ENCODE measurements at places on chromosomes 5 and 9. TPM values are rescaled to one million over a fixed set of nuclear protein-coding genes. Genes with fewer than 3 reads are reported as not detected.

DNA sequence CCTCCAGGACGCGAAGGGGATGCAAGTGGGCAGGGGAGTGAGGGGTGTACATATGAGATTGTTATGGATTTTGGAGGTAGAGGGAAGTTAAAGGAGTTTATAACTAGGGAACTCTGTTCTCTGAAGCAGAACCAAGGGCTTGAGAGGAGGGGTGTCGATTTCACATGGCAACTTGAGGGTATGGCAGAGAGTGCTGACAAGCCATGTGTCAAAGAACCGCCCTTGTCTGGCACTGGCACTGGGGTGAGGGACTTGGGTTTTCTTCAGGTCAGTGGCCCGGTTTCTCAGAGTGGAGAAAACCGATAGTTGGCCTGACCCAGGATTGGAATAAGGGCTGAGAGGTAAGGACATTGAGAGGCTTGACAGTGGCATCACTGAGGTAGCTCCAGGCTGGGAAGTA, 47.7 kb upstream of the TESK1 start:
- no peak for DNase-seq

GRCh38 chr5:53291528-53291927, 182.0 kb upstream of the MOCS2 start:
- no peak for DNase-seq

DNA sequence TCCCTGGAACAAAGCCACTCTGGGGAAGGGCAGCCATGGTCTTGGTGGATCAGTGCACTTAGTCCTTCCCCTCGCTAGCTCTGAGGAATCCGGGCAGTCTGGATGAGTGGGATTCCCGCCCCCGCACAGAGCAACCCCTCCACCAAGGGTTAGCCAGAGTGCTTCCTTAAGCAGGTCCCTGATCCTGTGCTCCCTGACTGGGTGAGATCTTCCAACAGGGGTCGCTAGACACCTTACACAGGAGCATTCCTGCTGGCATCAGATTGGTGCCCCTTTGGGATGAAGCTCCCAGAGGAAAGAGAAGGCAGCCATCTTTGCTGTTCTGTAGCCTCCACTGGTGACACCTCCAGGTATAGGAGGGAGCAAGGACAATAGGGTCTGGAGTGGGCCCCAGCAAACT, 228.8 kb downstream of the AP3B1 start:
- no peak for DNase-seq

- DNase-seq = no peak
Measured at GRCh38 chr5:178423431-178423830, 166.8 kb downstream of the COL23A1 start.

- DNase-seq = no peak
Measured at GRCh38 chr9:91536211-91536691, 112.6 kb upstream of the NFIL3 start.

Gene PCDHGA5
- total RNA-seq = 0.51 TPM

DNA sequence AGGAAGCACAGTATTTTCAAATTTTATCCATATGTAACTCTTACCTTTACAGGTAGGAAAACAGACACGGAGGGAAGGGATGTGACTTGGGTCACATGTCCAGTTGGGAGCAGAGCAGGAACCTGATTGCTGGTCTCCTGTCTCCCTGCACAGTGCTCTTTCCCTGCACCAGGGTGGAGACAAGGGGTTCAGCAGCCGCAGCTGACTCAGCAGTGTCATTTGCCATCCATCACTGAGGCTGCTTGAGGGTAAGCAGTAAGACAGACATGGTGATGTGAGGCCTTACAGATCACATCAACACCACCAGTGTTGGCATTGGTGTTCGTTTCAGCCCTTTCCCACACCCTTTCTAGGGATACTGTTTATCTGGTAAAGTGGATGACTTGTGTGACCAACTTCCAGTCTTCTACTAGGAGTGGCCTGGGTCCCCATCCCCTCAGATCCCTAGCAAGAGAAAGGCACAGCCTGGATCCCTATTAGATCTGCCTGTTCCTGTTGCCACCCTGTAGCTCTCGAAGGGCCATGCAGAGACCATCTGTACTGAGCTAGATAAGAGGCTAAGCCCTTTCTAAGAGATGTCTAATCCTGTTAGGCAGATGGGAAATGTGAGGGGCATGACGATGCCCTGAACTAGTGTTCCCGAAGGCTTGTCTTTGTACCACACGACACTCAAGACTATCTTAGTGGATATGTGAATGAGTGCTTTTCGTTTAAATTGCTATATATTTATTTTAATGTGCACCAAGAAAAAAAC, 29.1 kb downstream of the FRMPD1 start:
- no peak for DNase-seq

- no peak for DNase-seq
Measured at GRCh38 chr5:40074826-40075225, 604.9 kb upstream of the PTGER4 start.

DNA sequence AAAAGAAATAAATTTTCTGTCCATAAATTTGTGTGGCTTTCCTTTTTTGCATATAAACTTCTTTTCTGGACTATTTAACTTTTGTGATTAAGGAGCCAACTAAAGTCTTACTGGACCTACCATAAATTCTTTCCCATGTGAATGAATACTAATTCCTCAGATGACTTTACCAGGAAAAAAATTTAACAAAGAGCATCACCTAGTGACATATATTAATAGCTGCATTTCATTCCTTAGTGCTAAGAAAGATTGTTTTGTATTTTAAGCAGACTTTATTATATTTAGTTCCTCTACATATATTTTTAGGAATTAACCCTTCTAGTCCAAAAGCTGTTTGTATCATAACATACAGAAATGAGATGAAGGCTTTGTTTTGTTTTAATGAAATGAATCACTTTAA, 64.4 kb downstream of the C9orf85 start:
- DNase-seq = no peak

GRCh38 chr9:34777666-34778065, 67.7 kb upstream of the CCL21 start:
- no peak for DNase-seq

All from activated T-helper 2 cell treated with anti-CD3 and anti-CD28 coated beads, Interferon-gamma antibody, Interleukin-2, Interleukin-4, amounts not matched to agents 10 μg/mL and 5 μg/mL and 100 μg/mL, durations not matched to agents 14 hours and 24 hours and 36 hours (primary cell).